T-helper 2 cell (primary cell): ENCODE measurements at places on chromosomes 1 and 21.

GRCh38 chr1:86184426-86184825 is 27.9 kb upstream of the COL24A1 start:
- DNase-seq = no peak

- DNase-seq = no peak
Measured at GRCh38 chr21:29146726-29147125, 16.3 kb downstream of the MAP3K7CL start.

DNA sequence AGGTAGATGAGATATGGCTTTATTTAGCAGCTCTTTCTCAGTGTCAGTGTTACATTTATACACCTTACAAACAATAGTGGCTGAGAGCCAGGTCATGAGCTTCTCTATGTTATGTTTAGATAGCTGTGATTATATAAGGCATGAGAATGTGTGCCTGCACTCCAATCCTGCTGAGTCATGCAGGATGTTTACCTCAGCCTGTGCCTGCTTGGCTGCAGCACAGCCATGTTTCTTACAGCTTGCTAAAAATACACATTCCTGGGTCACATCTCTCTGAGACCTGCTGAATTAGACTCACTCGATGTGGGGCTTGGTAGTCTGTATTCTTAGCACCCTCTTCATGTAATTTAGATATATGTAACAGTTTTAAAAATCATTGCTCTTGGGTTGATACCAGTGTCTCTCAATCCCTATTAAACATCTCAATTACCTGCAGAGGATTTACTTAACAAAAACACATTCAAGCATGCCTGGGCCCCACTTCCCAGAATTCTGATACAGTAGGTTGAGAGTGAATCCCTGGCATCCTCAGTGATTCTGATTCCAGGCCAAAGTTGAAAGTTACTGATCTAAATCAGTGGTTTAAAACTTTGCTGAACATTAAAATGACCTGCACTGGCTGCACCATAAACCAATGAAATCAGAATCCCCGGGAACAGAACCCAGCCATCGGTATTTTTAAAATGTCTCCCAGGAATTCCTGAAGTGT is 107.5 kb downstream of the GDAP2 start:
- DNase-seq = no peak

DNA sequence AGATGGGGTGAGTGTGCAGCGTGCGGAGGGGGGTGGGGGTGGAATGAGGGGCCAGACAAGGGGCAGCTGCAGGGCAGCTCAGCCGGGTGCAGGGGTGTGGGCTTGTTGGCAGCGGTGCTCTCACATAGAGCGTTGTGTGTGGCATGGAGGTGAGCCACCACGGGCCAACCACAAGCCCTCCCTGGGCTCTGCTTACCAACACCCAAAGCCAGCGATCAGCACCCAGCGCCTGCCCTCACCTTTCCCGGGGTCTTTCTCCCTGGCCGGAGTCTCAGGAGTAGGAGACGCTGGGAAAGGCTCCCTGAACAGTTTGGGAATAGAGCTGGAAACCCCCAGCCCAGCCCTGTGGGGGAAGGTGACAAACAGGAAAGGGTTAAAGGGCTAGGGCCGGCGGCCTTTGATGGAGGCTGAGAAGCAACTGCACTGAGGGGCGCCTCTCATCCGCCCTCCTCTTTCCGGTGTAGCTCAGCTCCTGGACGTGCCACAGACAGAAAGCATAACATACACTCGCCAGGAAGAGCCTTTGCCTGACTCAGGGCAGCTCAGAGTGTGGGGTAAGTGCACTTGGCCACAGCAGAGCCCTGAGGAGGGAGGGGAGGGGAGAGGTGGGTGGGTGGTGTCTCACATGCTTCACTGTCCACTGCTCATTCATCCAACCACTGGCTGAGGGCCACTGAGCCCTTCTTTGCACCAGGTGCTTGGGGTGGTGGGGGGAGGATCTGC is 577 bp downstream of the IKBKE start:
- DNase-seq = peak; percentile 73

DNA sequence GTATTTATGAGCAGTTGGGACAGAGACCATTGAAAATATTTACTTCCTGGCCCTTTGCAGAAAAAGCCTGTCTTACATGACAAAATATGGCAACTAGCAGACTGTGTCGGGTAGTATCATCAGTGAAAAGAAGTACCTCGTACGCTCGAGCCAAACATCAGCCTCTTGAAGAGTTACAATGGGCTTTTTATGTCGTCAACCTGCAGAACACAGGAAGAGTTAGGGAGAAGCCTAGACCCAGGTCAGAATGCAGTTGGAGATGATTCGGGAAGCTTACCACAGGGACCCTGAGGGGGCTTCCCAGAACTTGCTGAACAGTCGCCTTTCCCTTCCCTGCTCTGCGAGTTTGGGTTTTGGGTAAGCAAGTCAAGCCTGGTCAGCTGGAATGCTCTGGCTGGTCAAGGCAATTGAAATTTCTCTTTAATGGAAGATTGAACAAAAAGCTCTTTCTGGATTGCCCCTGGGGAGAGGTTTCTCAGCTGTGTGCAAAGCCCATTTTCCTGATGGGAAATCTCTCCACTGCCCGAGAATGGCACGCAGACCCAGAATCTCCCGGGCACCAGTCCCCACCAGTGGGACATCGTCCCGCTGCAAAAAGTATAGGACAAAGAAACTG is 263.6 kb upstream of the TMEM51 start:
- DNase-seq = no peak

- no peak for DNase-seq
Measured at GRCh38 chr1:51445351-51446090, 73.5 kb downstream of the EPS15 start.
